ENCODE measurements at places on chromosomes 4 and X.

GRCh38 chr4:114807759-114808404 is 209.3 kb downstream of the UGT8 start:
- DNase-seq, result no peak

GRCh38 chr4:40170588-40170987 is 26.2 kb upstream of the RHOH start:
- no peak for DNase-seq

- no peak for DNase-seq
Measured at GRCh38 chr4:20430259-20430941, 178.7 kb downstream of the SLIT2 start.

DNA sequence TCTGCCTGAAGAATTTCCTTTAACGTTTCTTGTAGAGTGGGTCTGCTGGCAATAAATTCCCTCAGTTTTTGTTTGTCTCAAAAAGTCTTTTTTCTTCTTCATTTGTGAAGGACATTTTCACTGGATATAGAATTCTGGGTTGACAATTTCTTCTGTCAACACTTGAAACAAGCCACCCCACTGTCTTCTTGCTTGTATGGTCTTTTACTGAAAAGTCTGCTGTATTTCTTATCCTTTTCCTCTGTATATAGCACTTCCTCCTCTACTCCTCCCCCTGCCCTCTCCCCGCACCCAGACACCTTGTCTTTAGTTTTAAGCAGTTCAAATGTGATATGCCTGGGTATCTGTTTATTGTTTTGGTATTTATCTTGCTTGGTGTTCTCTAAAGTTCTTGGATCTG is 23.3 kb downstream of the SLC9A7 start:
- DNase-seq, result no peak

DNA sequence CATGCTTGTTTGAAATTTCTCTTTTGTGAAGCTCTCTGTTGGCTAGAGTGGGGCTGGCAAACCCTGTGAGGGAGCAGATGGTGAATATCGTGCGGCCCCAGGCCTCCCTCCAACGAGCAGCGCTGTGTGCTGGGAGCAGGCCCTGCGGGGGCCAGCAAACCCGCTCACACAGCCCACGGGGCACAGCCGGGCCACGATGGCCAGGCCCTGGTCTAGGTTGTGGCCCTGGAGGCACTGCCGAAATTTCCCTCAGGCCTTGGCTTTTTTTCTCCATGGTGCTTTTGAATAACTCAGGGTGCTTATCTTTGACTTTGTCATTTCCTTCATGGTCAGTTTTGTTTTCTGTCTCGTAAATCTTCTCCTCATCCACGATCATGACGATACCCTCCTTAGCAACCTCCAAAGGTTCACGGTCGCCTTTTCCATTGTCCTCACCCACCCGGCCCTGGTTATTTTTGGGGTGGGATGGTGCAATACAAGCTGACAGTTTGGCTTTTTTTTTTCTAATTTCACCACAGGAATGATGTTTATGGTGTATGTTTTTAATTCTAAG is 20.7 kb downstream of the PCGF3 start:
- no peak for DNase-seq

DNA sequence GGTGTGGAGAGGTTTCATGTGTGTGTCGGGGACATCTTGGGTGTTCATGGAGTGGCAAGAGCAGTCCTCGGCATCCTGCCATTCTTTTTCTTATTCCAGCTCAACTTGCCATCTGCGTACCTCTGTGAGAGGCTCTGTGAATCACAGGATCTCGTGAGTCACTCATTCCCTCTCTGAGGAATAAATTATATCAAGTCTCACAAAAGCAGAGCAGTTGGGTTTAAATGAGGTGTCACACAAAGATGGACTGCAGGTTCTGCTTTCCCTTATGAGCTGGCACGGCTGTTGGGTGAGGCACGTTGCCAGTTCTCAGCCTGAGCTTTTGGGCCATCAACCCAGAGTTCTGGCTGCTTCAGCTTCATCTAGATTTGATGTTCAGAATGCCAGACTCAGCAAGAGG is 6.8 kb upstream of the OCIAD2 start:
- DNase-seq, result no peak

- DNase-seq, result no peak
Measured at GRCh38 chr4:49032440-49033161, 46.5 kb downstream of the CWH43 start.

DNA sequence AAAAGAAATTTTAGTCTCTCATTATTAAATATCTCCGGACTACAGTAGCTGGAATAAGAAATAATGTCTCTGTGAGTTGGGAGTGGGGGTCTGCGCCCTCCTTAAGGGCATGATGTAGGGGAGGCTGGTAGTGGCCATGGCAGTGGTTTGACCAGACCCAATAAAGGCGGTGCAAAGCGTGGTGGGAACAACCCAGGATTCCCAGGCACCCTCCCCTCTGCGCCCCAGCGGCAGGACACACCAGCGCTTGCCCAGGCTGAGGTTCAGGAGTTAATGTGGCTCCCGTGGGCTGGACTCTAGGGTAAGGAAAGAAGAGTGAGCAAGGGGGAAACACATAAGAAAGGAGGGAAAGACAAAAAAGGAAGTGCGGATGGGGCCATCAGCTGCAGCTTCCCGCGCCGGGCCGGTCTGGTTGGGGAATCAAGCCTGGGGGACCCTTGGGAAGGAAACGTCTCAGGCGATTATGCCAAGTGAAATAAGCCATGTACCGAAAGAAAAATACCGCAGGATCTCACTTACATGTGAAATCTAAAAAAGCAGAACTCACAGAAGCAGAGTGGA is 157.5 kb upstream of the SMIM31 start:
- no peak for DNase-seq

DNA sequence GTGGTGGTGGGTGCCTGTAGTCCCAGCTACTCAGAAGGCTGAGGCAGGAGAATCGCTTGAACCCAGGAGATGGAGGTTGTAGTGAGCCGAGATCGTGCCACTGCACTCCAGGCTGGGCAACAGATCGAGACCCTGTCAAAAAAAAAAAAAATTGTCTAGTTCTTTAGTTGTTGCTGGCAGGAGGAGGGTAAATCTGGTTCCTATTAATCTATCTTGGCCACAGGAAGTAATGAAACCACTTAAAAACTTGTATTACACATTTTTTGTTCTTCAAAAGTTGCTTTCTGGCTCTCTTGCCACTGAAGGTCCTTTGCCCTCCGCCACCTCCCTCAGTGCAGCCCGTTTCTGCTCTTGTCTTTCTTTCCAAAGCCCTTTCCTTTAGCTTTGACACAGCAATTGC is 102.9 kb upstream of the ARSJ start:
- no peak for DNase-seq

- no peak for DNase-seq
Measured at GRCh38 chrX:15515931-15516330, 15.3 kb downstream of the BMX start.

DNA sequence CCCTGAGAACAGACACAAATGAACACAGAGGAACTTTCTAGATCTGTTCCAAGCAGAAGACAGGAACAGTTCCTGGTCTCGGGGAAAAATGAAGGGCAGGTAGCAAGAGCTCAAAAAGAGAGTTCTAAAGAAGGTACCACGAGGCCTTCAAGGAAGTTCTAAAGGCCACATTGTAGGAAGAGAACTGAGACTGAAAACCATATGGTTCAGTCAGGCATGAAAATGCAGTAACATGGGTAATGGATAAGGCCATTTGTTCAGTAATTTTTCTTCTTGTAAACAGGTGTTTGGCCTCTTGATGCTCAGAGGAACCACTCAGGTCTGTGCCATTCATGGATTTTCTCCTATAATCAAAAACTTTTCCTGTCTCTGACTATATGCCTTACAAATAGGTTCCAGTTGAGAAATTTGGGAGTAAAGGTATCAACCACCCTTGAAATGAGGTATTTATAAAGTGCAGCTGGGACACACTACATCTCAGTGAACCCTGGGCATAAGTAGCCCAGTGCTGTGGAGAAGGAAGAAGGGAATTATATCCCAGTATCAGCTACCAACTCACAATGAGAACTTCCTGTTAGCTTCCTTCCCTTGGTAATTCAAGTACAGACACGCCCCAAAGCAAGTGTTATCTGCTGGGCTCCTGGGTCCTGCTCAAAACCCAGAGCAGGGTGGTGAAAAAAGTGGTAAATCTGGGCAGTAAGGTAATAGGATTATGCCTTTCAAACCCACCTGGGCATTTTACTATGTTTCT is 277.9 kb downstream of the KLHL13 start:
- DNase-seq, result no peak

DNA sequence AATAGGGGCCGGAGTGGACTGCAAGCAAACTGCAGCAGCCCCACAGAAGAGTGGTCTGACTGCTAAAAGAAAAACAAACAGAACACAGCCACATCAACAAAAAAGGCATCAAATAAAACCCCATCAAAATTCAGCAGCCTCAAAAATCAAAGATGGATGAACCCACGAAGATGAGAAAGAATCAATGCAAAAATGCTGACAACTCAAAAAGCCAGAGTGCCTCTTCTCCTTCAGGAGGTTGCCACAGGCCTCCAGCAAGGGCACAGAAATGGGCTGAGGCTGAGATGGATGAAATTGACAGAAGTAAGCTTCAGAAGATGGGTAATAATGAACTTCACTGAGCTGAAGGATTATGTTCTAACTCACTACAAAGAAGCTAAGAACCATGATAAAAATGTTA is 388.6 kb downstream of the PABPC4L start:
- DNase-seq, result no peak

DNA sequence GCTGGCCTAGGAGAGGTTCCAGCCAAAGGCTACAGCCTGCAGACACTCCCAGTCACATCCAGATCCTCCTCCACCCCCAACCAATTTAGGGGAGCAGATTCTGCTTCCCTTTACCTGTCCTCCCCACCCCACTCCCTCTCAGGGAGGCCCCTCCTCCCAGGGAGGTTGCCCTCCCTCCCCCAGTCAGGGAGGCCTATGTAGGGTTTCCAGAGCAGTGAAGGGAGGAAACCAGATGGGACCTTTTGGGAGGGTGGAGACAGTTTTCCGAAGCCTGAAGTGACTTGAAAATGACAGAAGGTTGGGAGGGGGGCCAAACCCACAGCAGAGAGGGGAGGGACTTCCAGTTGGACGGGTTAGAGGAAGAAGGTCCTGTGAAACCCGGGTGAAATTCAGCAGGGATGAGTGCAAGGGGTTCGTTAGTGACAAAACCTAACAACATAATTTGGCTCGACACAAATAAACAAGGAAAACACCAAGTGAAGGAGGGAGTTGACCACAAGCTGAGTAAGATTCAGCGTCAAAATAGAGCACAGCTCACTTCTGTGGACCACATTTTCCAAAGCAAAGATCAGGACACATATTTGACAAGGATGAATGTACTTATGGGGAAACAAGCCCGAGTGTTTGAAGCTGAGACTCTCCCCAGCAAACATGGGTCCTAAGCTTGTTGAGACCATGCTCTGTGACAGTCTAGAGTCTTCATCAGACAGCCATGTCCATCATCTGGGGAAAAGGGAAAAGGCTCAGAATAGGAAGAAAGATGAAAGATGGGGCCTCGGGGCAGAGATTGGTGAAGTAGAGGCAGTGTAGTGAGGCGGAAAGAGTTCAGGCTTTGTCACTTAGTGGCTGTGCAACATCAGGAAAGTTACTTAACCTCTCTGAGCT is 46.4 kb downstream of the PRPS1 start:
- no peak for DNase-seq

DNA sequence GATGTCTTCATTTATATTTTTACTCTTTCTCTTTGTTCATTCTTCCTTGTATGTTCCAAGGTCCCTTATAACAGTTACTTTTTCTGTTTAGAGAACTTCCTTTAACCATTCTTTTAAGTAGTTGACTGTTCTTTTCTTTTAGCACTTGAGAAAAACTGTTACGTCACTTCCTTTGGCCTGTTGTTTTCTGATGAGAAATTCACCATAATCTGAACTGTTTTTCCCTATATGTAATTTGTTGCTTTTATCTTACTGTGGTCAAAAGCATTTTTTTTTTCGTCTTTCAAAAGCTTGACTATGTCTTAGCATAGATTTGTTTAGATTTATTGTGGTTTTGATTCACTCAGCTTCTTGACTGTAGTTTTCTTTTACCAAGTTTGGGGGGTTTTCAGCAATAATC is 1660.3 kb upstream of the PCDH10 start:
- DNase-seq, result no peak

DNA sequence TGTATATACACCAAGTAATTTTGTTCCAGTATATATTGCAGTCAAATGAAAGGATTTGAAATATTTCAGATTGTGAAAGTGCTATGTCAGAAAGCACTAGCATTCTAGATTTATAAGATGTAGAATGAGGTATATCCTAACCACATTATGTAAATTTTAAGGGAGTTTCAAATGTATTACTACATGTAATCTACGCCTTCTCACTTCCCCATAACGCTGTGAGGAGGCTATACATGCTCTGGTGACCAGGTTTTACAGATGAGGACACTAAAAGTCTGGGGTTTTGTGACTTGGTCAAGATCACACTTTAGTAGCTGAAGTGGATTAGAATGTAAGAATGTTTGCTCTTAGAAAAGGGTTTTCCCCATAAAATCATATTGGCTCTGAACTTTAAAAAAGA is 8.1 kb downstream of the ENPEP start:
- DNase-seq, result no peak

DNA sequence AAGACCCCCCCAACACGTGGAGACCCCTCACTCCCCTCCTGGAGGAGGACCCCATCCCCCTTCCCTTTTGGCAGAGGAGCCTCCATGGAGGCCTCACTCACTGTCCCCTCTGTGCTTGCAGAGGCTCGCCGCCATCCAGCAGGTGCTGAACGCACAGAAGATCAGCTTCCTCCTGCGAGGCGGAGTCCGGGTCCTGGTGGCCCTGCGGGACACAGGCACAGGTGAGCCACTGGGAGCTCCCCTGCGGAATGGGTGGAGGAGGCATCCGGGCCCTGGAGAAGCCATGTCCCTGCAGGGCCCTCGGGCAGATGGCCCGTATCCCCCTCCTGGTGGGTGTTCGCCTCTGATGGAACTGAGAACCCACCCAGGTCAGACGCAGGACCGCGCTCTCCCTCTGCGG is 206.5 kb downstream of the AFAP1 start:
- no peak for DNase-seq

DNA sequence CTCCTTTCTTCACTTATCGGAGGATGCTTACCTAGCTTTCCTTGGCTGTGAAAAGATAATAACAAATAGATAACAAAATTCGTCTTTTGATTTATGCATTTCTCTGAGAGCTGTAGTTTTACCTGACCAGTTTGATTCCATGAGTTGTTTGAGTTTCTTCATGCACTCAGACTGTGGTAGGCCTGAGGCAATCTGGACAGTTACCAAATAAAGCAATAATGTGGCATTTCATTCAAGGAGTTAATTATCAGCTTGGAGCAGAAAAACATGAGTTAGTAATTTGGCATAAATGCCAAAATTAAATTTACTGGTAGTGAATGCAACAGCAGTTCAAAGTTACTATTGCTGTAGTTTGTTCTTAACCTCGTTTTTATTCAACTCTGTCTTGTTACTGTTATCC is 53.5 kb downstream of the FABP2 start:
- no peak for DNase-seq

GRCh38 chr4:39846705-39847104 is 131.0 kb downstream of the PDS5A start:
- DNase-seq, result no peak

GRCh38 chrX:150405006-150405405 is 41.9 kb downstream of the MAMLD1 start:
- DNase-seq, result no peak

- DNase-seq, result peak; percentile 69
Measured at GRCh38 chr4:2755821-2756690, at the start of gene TNIP2. Gene TNIP2, minus strand, starts transcription at chr4:2756336. Its CDS starts 47 bp downstream, at chr4:2756289.

DNA sequence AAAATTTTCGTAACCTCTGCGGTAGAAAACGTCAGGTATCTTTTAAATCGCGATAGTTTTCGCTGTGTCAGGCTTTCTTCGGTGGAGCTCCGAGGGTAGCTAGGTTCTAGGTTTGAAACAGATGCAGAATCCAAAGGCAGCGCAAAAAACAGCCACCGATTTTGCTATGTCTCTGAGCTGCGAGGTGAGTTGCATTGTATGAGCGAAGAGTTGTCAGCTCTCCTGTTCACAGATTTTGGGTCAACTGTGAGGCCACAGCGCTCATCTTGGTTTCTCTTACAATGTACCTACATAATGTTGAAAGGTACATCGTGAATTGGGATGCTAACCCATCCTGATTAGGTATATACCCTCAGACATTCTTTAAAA is 486 bp downstream of the CLCN3 start:
- peak; percentile 3 for DNase-seq
